A549 treated with RU486 at 1 μM for 4 hours (cell line): ENCODE measurements at places on chromosomes 1 and 21. TPM values are rescaled to one million over a fixed set of nuclear protein-coding genes. Genes with fewer than 3 reads are reported as not detected.

Gene ACTA1
- 0.09 to 0.29 TPM (median 0.13 TPM) in 5 replicates for total RNA-seq

Gene ADAM30
- not detected in 5 replicates for total RNA-seq

Gene SYDE2
- 0.31 to 1.1 TPM (median 0.74 TPM) in 5 replicates for total RNA-seq

Gene DMBX1
- 0.71 to 1.2 TPM (median 1.0 TPM) in 5 replicates for total RNA-seq

Gene SPRR4
- total RNA-seq, result not detected in 5 replicates

Gene REN
- total RNA-seq, result not detected in 5 replicates

Gene ZNF695
- total RNA-seq, result 1.2 to 2.5 TPM (median 2.2 TPM) in 5 replicates

Gene PLA2G2D
- total RNA-seq, result not detected in 5 replicates

Gene SLC44A5
- 0.05 to 0.19 TPM (median 0.06 TPM) in 3 of 5 replicates, not detected in the others for total RNA-seq

Gene C1orf141
- total RNA-seq, result not detected in 5 replicates

Gene CSRP1
- total RNA-seq, result 414 to 636 TPM (median 428 TPM) in 5 replicates

Gene TCHH
- 0.14 to 0.33 TPM (median 0.22 TPM) in 5 replicates for total RNA-seq

Gene RAP1GAP
- 8.6 to 13.1 TPM (median 12.0 TPM) in 5 replicates for total RNA-seq

Gene RGS5
- total RNA-seq, result 0.67 to 3.0 TPM (median 1.4 TPM) in 5 replicates

Gene NOC2L
- 68.1 to 90.3 TPM (median 83.4 TPM) in 5 replicates for total RNA-seq

Gene HSD3B1
- not detected in 5 replicates for total RNA-seq

Gene MYCBP
- 9.0 to 24.0 TPM (median 22.4 TPM) in 5 replicates for total RNA-seq

Gene RXRG
- not detected in 5 replicates for total RNA-seq

Gene CTNNBIP1
- 6.9 to 12.7 TPM (median 10.5 TPM) in 5 replicates for total RNA-seq

Gene KRTAP26-1
- not detected in 5 replicates for total RNA-seq

Gene S100A7A
- total RNA-seq, result not detected in 5 replicates

Gene OR2L3
- not detected in 5 replicates for total RNA-seq

Gene SHISAL2A
- total RNA-seq, result not detected in 5 replicates

Gene AKIRIN1
- total RNA-seq, result 30.3 to 47.4 TPM (median 44.2 TPM) in 5 replicates

Gene IQGAP3
- total RNA-seq, result 11.6 to 18.6 TPM (median 15.8 TPM) in 5 replicates

Gene C1QA
- total RNA-seq, result not detected in 5 replicates

Gene MCOLN3
- 1.7 to 3.8 TPM (median 3.6 TPM) in 5 replicates for total RNA-seq

Gene PSMG1
- total RNA-seq, result 71.1 to 96.3 TPM (median 89.2 TPM) in 5 replicates

Gene LIN28A
- 0.03 TPM in 1 of 5 replicates, not detected in the others for total RNA-seq

Gene MAP1LC3C
- total RNA-seq, result 0.21 to 0.23 TPM (median 0.22 TPM) in 3 of 5 replicates, not detected in the others

Gene CHI3L2
- 0.15 to 0.64 TPM (median 0.41 TPM) in 4 of 5 replicates, not detected in the other for total RNA-seq

Gene CELA2A
- 0.17 TPM in 1 of 5 replicates, not detected in the others for total RNA-seq

Gene TMEM82
- total RNA-seq, result not detected in 5 replicates

Gene TRIM46
- total RNA-seq, result 1.1 to 2.2 TPM (median 1.4 TPM) in 5 replicates

Gene EXTL1
- not detected in 5 replicates for total RNA-seq

Gene KCNE2
- not detected in 5 replicates for total RNA-seq

Gene FABP3
- total RNA-seq, result not detected in 5 replicates

Gene RIPPLY3
- total RNA-seq, result 0.40 to 0.77 TPM (median 0.59 TPM) in 5 replicates

Gene MORC3
- total RNA-seq, result 3.1 to 9.8 TPM (median 7.6 TPM) in 5 replicates

Gene C8A
- total RNA-seq, result not detected in 5 replicates

Gene OR2T35
- total RNA-seq, result not detected in 5 replicates

Gene ERICH3
- not detected in 5 replicates for total RNA-seq

Gene TDRD5
- 0.03 to 0.09 TPM (median 0.05 TPM) in 3 of 5 replicates, not detected in the others for total RNA-seq

Gene CD160
- total RNA-seq, result 0.52 TPM in 1 of 5 replicates, not detected in the others

Gene CATSPERE
- total RNA-seq, result 0.14 to 0.23 TPM (median 0.18 TPM) in 4 of 5 replicates, not detected in the other
